DMS79 treated with DMSO at 0.1 percent for 48 hours (cell line): ENCODE measurements at places on chromosomes 7 and 10.

DNA sequence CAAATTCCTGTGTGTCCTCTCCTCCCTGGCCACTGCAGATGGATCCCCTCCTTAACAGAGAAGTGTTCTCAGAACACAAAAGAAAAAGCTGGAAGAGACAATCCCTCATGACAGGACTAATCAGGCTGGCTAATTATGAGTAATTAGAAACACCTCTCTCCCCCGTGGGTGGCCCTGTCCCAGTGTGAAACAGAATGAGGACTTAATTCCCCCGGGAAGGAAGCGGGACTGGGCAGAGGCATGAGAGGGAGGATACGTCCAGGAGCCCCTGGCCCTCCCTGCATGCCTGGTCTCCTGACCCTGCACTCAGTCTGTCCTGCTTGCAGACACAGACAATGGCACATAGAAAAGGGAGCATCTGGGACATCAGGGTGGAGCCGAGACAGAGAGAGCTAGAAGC, 7.6 kb upstream of the ADCYAP1R1 start:
- DNase-seq, result no peak

DNA sequence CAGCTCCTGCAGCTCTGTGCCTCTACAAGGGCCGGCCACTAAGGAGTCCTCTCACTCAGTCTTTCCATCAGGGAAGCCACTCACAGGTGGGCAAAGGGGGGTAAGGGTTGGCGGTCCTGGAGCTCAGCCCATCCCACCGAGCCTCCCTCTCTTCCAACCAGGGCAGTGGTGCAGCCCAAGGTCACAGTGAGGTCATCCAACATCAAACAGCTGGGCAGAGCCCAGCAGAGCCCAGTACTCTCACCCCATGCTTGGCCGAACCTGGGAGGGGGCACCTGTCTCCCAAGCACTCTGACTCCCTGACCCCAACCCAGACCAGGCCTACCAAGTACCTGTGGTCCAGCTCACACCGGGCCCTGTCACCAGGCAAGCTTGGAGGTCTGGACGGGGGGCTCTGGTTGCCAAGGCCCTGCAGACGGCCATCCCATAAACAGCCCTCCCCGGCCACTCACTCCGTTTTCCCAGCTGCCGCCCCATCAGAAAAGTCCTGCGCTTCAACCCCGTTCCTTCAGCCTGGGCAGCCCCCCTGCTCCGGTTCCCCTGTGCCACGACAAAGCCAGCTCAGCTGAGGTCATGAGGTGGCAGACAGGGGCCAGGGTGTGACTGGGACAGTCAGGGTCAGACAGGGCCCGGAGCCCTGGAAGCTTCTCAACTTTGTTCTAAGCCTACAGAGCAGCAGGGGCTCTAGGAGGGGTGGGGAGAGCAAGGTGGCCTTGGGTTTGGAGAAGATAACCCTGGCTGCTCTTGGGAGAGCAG, 27.5 kb downstream of the PDGFA start:
- DNase-seq, result no peak

DNA sequence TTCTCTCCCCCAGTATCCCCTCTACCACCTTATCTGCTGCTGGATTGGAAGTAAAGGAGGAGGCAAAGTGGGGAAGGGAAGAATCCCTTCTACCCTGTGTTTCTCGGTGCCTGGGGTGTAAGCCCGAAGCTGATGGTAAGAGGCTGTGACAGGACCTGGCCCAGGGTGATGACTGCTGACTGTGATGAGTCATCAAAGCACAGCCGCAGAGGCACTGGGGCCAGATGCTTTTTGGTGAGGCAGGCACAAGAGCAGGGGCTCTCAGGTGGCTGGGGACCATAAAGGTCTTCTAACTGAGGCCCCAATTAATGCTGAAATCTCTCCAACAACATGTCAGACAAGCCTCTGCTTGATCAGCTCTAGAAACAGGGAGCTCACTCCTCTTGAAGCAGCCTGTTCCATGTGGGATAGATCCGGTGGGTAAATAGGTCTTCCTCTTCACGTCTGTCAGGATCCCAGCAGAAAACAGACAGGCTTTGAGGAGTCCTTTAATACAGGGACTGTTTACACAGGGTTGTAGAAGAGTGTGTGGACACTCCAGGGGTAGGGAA, 86.1 kb upstream of the PCBD1 start:
- no peak for DNase-seq

- DNase-seq, result no peak
Measured at GRCh38 chr10:75572478-75572877, 141.1 kb downstream of the LRMDA start.

DNA sequence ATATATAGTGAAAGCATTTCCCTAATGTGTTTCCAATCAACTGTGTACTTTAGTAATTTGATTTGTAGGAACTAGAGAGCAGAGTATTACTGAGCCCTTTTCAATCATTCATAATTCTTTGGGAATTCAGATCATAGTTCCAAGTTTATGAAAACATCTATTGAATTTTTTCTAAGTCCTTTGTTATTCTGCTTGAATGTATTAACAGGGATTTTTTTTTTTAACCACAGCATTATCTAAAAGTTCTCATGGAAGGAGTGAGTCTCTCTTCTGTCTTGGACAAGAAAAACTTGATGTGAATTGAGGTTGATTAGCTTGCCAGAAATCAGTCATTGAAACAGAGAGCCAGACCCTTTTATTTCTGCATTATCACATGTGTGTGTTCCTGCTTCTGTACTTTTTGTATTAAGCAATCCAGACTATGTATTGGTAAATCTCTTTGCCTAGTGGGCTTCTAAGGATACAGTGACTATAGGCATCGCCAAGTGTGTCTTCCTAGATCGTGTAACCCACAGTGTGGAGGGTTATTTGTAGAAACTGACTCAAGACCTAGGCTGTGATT, 59.9 kb downstream of the BMPER start:
- DNase-seq, result no peak
